ENCODE measurements at places on chromosomes 5 and 9. TPM values are rescaled to one million over a fixed set of nuclear protein-coding genes. Genes with fewer than 3 reads are reported as not detected.

KIF12 gene
- polyA plus RNA-seq, result 0.47 TPM

NDST1 gene
- 45.6 TPM for polyA plus RNA-seq

SLC6A18 gene
- not detected for polyA plus RNA-seq

SPINK6 gene
- polyA plus RNA-seq, result not detected

ADAMTS19 gene
- polyA plus RNA-seq, result 0.02 TPM

TSSK1B gene
- 0.06 TPM for polyA plus RNA-seq

IFNA21 gene
- not detected for polyA plus RNA-seq

LRRC26 gene
- 0.37 TPM for polyA plus RNA-seq

SELENOP gene
- 211 TPM for polyA plus RNA-seq

PCDHGB4 gene
- 0.31 TPM for polyA plus RNA-seq

OR1Q1 gene
- polyA plus RNA-seq, result not detected

MEF2C gene
- 10.3 TPM for polyA plus RNA-seq

CER1 gene
- not detected for polyA plus RNA-seq

EQTN gene
- not detected for polyA plus RNA-seq

ROPN1L gene
- 22.8 TPM for polyA plus RNA-seq

IFNA6 gene
- polyA plus RNA-seq, result not detected

PCDHAC2 gene
- 1.3 TPM for polyA plus RNA-seq

AHRR gene
- 4.0 TPM for polyA plus RNA-seq

CCNI2 gene
- polyA plus RNA-seq, result 0.61 TPM

WNT8A gene
- not detected for polyA plus RNA-seq

SPINK7 gene
- polyA plus RNA-seq, result not detected

ZMAT2 gene
- 73.8 TPM for polyA plus RNA-seq
